ENCODE measurements at places on chromosomes 12 and 14.

GRCh38 chr14:53391631-53392285, 238.6 kb upstream of the DDHD1 start:
- DNase-seq = no peak

GRCh38 chr14:35147711-35148110, 25.4 kb downstream of the PRORP start:
- no peak for DNase-seq

- no peak for DNase-seq
Observed at GRCh38 chr12:104638851-104639240, 182.1 kb downstream of the CHST11 start.

GRCh38 chr12:42935756-42936155, 346.2 kb upstream of the PRICKLE1 start:
- no peak for DNase-seq

DNA sequence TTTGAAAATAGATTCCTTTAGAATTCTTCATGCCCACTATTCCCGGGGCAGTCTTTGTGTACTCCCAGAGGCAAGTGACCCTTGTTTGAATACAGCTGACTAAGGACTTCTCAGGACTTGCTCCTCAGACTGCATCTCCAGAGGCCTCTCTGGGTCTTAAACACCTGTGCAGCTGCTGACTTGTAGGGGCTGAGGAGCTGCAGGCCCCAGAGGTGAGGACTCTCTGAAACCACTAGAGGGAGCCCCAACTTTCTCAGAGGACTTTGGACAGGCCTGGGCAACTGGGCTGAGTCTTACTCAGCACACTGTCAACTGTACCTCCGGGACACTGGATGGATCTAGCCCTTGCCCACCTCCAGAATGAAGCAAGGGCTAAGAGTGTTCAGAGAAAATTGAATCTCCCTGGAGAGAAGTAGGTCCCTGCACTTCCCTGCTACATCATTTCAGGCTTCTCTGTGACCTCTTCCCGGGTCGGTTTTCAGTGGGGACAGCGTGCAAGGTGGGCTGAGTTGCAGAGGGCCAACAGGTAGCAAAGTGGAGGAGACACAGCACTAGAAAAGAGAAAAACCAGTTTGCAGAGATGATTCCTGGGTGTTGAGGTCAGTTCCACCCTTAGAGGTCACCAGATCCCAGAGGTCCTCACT, 164.6 kb downstream of the TMEM117 start:
- DNase-seq = no peak

- DNase-seq = no peak
Observed at GRCh38 chr12:78933014-78933413, 68.4 kb downstream of the SYT1 start.

- DNase-seq = no peak
Observed at GRCh38 chr14:23663711-23664110, 27.5 kb downstream of the DHRS2 start.

GRCh38 chr14:106681161-106681560, 1154.8 kb downstream of the TMEM121 start:
- no peak for DNase-seq

GRCh38 chr14:92654239-92654901, 94.1 kb downstream of the LGMN start:
- no peak for DNase-seq

GRCh38 chr14:56798447-56799342, 11.6 kb downstream of the OTX2 start:
- DNase-seq = no peak

DNA sequence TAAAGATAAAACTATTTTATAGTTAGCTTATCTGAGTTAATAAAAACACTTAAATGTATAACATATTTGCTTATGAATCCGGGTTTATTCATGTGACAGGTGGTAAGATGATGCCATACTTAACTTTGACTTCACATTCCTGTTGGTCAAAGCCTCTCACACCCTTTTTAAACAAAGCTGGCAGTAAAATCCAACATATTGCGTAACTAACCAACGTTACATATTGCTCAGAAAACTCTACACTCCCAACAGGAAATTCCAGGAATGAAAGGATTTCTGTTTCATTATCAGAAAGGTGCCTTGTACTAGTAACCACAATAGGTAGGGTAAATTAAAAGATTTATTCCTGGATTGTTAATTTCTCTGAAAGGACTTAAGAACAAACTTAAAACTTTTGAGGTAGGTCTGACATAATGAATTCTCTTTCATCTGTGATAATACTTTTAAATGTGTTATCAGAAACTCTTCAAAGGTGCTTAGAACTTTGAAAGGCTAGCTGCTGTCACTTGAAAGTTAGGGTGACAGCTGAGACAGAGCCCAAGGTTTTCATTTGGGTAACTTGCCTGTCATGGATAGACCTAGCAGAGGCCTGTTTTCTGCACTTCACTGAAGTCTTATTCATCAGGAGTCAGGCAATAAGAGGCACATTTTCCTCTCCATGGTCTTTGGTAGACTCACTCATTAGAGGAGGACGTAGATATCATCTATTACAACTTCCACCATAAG, 23.8 kb upstream of the CATSPERB start:
- no peak for DNase-seq

DNA sequence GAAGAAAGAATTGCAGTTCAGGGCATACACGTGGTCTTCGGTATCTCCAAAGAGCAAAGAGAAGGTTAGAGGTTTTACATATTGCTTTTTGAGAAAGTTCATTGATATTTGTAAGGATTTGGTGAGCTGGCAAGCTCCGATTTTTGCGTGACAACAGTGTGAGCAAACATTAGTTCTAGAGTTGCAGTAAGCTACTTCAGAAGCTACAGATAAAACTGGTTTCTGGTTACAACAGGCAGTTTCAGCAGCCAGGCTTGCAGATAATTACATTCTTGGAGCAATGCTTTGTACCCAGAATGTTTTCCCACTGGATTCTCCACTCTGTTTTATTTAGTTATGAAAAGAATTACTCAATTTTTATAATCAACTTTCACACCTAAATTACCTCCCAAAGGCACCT, 28.2 kb downstream of the KLRK1 start:
- DNase-seq = no peak

GRCh38 chr14:57641776-57642175, 148.1 kb upstream of the CCDC198 start:
- DNase-seq = no peak

- DNase-seq = no peak
Observed at GRCh38 chr12:131808744-131809371, 19.3 kb upstream of the MMP17 start.

DNA sequence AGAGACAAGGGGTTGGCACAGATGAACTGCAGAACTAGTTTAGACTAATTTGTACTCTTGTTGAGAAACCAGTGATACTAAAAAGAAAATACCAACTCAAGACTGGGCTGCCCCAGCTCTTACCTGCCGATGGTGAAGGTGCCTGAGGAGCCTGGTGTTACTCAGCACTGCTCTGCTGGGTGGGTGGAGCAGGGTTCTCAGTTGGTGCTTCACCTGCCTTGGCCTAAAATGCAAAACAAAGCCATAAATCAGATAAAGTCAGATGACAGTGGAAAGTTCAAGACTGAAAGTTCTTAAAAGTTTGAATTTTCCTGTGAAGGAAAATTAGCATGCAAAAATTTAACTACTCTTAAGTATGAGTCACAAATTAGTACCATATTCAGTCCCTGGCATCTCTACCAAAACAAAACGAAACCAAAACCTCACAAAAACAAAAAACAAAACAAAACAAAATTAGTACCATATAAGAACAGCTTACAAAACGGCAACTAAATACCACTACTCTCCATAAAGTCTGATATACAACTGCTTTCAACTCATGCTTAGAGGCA, 21.9 kb downstream of the YBX3 start:
- no peak for DNase-seq

- DNase-seq = no peak
Observed at GRCh38 chr14:96271421-96271762, 15.4 kb downstream of the BDKRB1 start.

DNA sequence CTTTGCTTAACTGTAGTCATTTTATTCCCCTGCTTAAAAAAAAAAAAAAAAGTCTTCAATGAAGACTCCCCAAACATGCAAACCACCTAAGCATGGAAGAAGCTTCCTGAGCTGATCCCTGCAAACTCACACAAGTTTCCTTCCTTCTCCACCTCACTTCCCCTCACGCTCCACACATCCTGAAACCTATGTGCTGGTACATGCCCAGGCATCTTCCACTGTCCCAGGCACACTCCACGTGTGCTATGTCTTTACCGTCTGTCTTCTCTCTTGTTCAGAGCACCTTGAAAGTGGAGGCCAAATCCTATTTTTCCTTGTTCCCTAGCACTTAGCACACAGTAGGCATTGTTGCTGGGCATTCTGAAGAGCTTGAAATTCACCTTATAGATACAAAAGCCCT, 13.4 kb downstream of the LRIG3 start:
- no peak for DNase-seq

DNA sequence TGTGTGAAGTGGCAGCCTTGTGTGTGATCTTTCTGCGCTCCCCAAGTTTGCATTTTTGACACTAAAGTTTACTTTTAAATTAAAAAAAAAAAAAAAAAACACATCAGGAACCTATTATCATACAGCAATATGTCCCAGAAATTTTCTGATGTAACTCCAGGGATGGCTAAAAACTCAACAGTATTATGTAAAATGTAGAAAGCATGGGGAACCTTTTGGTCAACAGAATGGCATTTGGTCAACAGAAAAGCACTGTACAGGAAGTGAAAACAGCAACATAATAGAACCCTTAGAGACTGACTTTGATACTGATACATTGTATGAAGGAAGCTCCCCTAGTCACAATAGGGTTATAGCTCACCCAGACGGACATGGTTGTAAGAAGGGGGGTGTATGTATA, 224.3 kb downstream of the ITPR2 start:
- DNase-seq = no peak

- no peak for DNase-seq
Observed at GRCh38 chr12:94596596-94596995, 53.8 kb downstream of the TMCC3 start.

DNA sequence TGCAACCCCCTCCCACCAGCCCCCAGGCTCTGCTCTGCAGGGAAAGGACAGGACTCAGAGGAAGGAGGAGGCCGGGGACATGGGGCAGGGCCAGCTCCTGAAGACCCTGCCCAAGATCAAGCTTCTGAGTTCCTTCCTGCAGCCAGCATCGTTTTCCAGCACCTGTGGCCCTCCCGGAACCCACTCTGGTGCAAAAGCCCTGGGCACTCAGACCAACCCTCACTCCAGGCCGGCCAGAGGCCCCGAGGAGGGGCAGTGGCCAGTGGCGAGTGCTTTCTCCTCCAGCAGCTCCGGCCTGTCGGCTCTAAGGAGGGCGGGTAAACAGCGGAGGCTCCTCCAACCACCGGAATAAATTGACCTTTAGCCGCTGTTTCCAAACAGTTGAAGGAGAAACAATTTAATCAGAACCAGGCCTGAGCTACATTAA, 10.8 kb downstream of the TMEM179 start:
- DNase-seq = no peak

DNA sequence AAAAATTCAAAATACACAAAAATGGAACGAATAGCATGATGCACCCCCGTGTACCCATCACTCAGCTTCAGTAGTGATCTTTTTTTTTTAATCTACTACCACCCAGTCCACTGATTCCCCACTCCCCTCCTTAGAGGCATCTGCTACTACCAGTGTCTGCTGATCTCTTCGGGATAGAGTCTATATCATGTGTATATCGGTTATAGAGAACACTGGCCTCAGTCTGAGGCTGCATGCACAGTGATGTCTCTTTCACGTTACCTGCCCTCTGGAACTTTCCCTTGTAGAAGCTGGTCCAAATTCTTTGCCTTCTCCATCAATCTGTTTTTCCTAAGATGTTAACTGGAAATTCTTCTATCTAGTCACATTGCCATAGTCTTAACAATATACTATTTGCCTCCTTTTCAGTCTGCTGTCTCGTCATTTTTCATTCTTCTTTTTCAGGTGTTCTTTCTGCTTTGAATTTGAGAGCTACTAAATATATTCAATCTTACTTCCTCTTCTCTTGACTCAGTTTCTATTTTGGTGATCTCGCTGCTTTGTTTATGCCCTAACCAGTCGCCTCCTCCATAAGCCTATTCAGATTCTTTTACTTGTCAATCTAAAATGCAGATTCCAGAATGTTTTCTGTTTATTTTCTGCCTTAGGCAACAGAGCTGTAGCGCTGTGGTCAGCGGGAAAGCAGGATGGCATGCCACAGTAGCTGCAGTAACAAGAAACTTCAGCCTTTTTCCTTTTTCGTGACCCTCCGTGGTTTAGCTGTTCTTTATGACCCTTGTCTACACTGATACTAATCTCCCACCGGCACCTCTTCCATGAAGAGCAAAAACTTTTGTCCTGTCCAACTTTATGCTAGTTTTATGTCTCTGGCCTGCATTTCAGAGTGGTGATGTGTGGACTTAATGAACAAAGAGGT, 67.0 kb downstream of the FBXW8 start:
- DNase-seq = no peak

DNA sequence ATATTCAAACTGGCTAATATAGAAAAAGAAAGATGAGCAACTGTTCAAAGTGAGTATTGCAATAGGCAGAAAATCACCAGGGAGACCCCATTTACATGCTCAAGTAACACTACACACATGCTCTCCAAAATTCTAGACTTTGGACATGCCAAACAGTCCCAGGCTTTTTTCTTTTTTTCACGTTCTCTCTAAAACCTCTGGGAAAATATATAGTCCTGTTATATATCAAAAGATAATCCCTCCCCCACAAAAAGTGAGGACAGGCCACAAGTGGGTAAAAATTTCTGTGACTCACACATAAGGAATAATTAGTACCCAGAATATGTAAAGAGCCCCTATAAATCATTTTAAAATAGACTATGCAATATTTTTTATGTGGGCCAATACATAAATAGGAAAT, 55.2 kb downstream of the EFCAB11 start:
- no peak for DNase-seq

DNA sequence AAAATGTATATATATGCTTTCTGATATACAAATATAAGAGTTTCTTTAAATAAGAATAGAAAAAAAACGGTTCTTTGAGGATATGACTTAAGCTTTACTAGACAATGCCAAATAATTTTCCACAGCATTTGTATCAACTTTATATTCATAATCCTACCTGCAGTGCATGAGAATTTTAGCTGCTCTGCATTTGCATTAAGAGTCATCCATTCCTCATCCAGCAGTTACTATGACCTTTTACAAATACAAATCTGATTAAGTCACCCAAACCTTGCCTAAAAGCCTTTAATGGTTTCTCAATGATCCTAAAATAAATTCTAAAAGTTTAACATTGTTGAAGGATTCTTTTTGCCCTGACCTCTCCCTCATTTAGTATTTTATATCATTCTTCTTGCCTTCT, 116.5 kb downstream of the MGAT4C start:
- DNase-seq = no peak

GRCh38 chr12:79891506-79892162, 43.3 kb downstream of the PPP1R12A start:
- DNase-seq = no peak

GRCh38 chr14:97010491-97011160, 213.4 kb downstream of the VRK1 start:
- no peak for DNase-seq

DNA sequence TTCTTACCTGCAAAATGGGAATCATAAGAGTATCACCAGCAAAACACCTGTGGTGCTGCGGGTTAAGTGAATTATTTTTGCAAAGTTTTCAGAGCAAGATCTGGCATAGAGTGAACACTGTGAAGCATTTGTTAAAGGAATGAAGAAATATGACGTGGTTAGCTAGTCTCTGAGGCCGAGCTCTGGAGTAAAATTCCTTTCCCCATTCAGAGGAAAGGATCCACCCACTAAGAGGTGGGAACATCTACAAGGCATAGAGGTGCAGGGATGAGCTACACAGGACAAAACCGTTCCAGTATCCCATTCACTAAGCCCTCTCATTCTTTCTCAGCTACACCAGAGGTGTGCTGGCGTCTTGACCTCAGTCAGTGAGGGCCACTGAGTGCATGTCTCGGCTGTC, 48.5 kb downstream of the JAG2 start:
- DNase-seq = no peak

Measured in activated CD4-positive, alpha-beta T cell treated with anti-CD3 and anti-CD28 coated beads for 24 hours (primary cell).